Activated CD4-positive, alpha-beta T cell treated with anti-CD3 and anti-CD28 coated beads, Interleukin-2, amount 10 ng/mL, durations not matched to agents 24 days and 14 days (primary cell): ENCODE measurements at places on chromosomes 11 and 22.

GRCh38 chr11:64514590-64514989 lies 76.4 kb upstream of the SLC22A12 start:
- no peak for DNase-seq

GRCh38 chr22:29302681-29303465 lies 3.6 kb upstream of the GAS2L1 start:
- DNase-seq, result no peak

DNA sequence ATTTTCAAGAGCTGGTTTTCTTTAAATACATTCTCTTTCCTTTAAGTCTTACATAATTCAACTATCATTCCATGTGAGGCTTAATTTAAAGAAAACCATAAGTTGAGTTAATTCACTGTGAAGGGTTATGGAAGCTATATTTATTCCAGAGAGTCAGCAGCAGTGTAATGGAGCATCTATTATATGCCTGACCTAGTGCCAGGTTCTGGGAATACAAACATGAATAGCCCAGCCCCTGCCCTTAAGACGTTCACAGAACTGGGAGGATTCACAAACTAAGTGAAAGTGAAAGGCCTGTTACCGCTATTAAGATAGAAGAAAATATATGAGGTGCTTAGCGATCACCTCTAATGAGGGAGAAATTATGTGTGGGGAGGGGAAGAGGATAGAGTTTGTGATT lies 408.9 kb upstream of the CCDC90B start:
- DNase-seq, result no peak

DNA sequence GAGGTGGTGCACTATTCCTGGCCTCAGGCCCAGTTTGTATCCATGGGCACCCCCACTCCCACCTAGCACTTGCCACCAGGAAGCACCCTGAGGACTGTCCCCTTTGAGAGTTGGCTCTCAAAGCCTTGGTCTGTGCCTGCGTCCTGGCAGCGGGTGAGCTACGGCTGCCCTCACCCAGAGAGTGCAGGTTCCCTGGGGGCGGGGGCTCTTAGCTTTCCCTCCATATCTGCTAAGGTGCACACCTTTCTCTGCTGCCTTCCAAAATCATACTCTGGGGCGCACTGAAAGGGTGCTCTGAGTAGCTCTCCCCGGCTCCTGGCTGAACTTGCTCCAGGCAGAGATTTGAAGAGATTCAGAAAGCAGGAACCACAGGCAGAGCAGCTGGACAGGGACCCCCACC lies 7.1 kb downstream of the KCNQ1 start:
- no peak for DNase-seq

- DNase-seq, result no peak
These were observed 40.4 kb downstream of the DRG1 start for GRCh38 chr22:31439808-31440207.

- no peak for DNase-seq
These were observed 191.9 kb upstream of the CTSC start for GRCh38 chr11:88529426-88529825.

- DNase-seq, result no peak
These were observed 19.8 kb upstream of the CDON start for GRCh38 chr11:126082251-126083109.

GRCh38 chr11:109894242-109894641 lies 198.9 kb upstream of the ZC3H12C start:
- DNase-seq, result no peak

DNA sequence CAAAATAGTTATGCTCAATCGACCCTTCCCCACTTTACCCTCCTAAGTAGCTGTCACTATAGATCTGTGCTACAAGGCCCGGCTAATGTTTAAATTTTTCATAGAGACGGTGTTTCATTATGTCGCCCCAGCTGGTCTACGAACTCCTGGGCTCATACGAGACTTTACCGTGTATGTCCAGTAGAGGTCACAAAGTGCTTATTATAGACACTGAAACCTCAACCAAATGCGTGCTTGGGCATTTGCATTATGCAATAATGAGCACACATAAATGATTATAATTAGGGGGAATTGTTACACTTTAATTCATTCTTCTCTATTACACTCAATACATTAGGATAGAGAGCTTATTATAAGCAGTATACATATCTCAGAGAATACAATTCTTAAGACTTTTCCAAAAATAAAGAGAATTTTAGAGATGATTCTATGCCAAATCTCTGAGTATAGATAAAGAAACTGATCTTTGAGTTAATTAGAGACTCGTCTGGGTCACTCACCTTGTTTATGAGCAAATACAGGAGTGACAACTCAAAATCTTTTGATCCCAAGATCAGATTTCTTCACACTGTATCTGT lies 12.5 kb upstream of the MRPL16 start:
- DNase-seq, result peak; percentile 75
